ENCODE measurements at places on chromosomes 7 and 10. TPM values are rescaled to one million over a fixed set of nuclear protein-coding genes. Genes with fewer than 3 reads are reported as not detected.

ADRA2A gene
- total RNA-seq = not detected

ELN gene
- total RNA-seq = not detected

HECW1 gene
- not detected for total RNA-seq

STAG3 gene
- total RNA-seq = 20.2 TPM

ANKRD30A gene
- not detected for total RNA-seq

LAMB1 gene
- not detected for total RNA-seq

VWA2 gene
- total RNA-seq = not detected

FAM25A gene
- total RNA-seq = not detected
